ENCODE measurements at places on chromosomes 16 and 17. TPM values are rescaled to one million over a fixed set of nuclear protein-coding genes. Genes with fewer than 3 reads are reported as not detected.

- no peak for DNase-seq
Measured at GRCh38 chr16:11583889-11584565, 2.7 kb downstream of the LITAF start.

DNA sequence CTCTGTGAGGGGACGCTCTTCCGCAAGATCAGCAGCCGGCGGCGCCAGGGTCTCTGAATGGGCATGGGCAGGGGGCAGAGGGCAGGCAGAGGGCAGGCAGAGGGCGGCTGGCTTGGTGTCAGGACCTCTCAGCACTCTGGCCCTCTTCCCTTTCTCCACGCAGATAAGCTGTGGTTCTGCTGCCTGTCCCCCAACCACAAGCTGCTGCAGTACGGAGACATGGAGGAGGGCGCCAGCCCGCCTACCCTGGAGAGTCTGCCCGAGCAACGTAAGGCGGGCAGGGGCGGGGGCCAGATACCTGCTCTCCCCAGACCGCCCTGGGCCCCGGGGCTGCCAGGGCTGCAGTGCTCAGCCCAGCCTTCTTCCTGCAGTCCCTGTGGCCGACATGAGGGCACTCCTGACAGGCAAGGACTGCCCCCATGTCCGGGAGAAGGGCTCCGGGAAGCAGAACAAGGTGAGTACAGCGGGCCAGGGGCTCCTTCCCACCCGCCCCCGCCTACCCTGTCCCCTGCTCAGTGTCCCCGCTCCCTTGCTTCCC, 4.1 kb downstream of the ELMO3 start:
- DNase-seq, result no peak

- DNase-seq, result no peak
Measured at GRCh38 chr17:45098869-45099616, 33.3 kb downstream of the PLCD3 start.

The TTC19 gene
- total RNA-seq, result 75.7 TPM

The ABCC3 gene
- total RNA-seq, result 47.3 TPM

Measured in esophagus squamous epithelium (tissue), 5 donors.